Panc1 (cell line): ENCODE measurements at places on chromosomes 2 and 18.

DNA sequence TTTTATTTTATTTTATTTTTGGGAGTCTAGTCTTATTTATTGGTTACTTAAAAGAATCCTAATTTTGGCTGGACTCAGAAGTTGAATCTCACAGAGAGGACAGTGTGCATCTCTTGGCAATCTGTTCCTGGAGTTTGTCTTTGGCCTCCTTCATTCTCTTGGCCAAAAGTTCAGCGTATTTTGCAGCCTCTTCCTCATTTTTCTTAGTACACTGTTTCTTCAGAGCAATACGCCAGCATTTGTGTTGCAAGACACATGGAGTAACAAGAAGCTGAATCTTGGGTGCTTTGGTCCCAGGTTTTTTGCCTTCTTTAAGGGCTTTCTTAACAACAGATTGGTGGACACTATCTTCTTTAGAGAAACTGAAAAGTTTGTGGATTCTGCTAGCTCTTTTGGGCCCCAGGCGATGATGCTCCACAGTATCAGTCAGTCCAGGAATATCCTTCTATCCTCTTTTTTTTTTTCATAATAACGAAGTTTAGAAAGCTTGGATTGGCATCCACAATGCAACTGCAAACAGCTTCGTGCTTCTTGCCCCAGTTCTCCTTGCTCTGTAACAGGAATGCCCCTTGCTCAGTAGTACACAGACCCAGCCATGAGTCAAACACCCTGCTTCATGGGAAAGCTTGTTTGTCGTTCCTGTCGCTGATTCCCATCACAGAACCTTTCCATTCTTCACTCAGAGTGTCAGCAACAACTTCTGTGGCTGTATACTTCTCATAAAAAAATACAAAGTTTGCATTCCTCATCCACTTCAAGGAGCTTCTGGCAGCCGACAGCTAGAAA lies 34.8 kb upstream of the RFX8 start:
- DNase-seq, result no peak

- no peak for DNase-seq
Measured at GRCh38 chr18:25225151-25225550, 126.8 kb downstream of the ZNF521 start.

DNA sequence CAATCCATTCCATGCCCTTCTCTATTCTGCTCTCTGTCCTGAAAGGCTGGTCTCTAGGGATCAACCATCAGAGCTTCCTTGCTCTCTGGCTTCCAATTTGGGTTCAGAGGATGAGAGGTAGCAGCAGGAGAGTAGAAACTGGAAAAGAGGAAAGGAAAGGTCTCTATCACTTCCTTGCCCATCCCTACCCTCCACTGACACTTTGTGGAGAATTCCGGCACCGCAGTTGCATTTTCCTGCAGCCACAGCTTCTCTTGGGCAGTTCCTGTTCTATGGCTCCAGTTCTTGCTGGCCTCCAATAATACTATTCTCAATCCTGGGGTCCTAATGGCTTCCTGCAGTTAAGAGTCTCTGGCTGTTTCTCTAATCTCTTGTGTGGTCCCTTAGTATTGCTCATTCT lies 13.3 kb upstream of the IMPACT start:
- DNase-seq, result no peak

DNA sequence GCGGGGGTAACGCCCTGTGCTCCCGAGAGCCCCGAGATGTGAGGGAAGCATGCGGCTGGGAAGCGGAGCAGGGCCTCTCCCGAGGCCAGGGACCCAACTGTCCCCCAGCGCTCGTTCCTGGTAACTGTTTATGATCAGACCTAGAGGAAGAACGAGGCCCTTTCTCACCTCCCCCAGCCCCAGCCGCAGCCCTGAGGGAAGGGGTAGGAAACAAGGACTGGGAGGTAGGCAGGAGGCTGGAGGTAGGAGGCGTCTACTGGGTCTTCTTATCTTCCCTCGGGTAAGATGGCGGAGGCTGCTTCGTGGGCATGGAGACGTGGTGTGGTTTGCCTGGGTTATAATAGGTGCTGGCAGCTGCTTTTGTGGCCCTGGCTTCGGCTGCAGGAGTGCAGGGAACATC lies 335.8 kb downstream of the ZNF521 start:
- no peak for DNase-seq

- no peak for DNase-seq
Measured at GRCh38 chr2:200252265-200253067, 54.0 kb upstream of the SPATS2L start.

DNA sequence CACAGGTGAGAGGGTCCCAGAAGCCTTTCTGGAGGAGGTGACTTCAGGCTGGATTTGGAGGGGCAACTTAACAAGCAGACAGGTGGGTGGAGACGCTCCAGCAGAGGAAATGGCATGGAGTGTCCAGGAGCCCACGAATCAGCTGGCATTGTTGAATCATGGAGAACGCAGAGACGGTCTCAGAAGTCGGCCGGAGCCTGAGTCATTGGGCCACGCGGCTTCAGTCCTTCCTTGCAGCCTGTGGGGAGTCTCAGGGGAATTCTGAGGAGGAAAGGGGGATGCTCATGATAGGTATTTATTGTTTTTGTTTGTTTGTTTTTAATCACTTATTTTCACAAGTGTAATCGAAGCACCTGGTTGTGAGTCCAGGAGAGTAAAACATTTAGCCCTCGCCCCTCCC lies 184.6 kb upstream of the HDAC4 start:
- no peak for DNase-seq

GRCh38 chr2:102313025-102313424 lies 1.7 kb downstream of the IL1RL1 start:
- peak; percentile 51 for DNase-seq

DNA sequence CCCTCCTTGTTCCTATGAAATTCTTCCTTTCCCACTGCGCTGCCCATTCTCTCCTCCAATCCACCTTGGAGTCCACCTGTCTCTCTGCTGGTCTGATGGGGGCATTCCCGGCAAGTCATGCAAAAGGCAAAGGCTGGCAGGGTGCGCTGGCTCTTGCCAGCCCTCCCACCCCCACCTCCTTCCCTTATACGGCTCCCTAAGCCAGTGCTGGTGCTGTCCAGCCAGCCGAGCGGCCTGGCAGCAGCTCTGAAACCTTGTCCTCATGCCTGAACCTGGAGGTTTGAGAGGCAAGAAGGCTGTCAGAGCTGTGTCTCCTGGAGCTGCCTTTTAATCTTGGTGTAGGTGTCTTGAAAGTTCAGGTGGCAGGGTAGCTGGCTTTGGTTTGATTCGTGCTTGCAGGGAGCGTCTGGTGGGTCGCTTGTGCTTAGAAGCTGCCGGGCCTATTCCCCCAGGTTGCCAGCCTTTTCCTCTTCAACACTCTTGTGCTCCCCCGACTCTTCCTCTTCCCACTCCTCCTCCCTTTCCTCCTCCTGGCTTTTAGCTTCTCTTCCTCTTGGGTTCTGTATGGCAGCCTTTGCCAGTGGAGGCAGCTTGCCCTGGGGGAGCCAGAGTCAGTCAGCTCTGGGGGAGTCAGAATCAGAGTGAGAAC lies 748 bp downstream of the LIPG start:
- no peak for DNase-seq

GRCh38 chr2:69807821-69808540 lies 21.5 kb upstream of the GMCL1 start:
- DNase-seq, result no peak

- DNase-seq, result no peak
Measured at GRCh38 chr2:210954386-210954907, 398.0 kb downstream of the CPS1 start.

DNA sequence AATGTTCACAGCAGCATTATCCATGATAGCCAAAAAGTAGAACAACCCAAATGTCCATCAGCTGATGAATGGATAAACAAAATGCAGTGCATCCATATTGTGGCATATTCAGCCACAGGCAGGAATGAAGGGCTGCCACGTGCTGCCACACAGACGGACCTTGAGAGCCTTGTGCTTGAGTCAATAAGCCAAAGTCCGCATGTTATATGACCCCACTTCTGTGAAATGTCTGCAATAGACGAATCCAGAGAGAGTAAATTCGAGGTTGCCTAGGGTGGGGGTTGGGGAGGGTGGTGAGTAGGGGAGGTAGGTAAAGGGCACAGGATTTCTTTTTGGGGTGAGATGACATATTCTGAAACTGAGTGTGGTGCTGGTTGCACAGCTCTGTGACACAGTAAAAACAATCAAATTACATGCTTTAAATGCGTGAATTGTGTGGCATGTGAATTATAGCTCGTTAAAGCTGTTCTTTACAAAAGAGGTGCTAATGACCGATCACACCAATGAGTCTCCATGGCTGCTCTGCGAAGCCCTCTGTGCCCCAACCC lies 38.9 kb upstream of the LDLRAD4 start:
- DNase-seq, result no peak

GRCh38 chr2:43317680-43318079 lies 91.3 kb upstream of the ZFP36L2 start:
- DNase-seq, result no peak

GRCh38 chr18:74806073-74806472 lies 208.4 kb downstream of the ZNF407 start:
- no peak for DNase-seq

DNA sequence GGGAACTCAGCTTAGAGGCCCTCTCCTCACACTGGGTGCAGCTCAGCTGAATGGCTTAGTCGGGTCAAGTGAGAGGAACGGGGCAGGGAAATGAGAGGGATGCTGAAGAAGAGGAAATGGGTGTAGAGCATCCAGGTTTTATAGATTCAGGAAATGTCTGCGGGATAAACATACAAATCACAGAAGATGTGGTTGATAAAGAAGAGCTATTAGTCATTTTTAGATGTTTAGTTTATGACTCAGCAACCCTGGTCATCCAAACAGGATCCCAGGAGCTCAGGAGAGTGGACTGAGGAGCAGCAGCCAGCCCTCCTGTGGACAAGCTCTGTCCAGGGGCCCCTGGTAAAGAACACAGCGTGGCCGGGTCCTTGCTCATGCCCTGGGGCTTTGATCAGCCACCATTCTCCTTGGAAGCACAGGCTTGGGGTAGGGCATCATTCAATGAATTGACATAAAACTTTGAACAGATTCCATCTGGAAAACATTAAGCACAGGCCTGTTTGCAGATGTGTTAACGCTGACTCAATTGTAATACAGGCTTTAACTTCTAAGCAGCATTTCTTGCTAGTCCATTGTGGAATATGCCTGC lies 83.0 kb downstream of the NPAS2 start:
- peak; percentile 94 for DNase-seq

GRCh38 chr2:6564326-6564725 lies 301.4 kb downstream of the CMPK2 start:
- no peak for DNase-seq

DNA sequence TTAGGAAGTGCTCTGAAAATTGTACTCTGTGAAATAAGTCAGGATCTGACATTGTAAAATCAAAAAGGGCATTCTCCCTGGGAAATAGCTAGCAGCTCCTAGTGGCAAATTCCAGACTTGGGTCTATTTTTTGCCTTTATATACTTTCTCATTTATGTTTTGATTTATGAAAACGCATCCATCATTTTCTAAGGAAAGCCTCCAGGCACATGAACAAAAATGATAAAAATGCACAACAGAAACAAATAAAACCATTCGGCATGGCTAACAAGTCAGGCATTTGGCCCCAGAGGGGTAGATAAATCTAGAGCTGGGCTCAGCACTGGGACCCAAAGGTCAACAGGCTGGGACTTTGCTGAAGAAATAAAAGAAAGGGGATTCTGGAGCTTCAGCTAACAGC lies 167.0 kb downstream of the BCL11A start:
- no peak for DNase-seq

DNA sequence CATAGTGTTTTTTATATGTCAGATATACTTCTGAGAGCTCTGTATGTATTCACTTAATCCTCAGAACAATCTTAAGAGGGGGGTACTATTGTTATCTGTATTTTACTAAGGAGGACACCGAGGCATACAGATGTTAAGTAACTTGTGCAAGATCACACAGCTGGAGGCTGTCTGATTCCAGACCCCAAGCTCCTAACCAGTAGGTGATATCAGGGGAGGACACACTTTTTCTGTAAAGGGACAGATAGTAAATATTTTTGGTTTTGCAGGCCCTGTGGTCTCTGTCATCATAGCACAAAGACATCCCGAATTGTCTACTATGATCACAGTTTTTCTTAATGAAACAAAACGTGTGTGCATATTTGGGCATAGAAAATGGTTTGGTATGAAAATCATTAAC lies 143.7 kb downstream of the LAMA3 start:
- no peak for DNase-seq

DNA sequence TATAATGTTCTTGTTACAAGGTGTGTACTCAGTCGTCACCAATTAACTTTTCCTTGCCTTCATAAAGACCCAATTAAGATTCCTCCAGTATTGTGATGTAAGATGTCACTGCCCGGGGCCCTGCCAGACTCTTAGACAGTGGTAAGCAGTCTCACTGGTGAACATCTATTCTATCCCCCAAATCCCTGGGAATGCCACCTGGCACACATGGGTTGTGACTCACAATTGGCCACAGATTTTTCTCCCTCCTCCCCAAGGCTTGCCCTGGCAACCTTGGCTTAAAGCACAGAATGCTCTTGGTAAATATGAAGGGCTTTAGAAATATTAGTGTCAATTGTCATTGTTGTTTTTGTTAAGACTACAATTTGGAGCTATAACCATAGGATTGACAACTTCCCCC lies 287.9 kb downstream of the ETAA1 start:
- no peak for DNase-seq

- DNase-seq, result no peak
Measured at GRCh38 chr2:149743842-149744448, 156.4 kb upstream of the MMADHC start.

GRCh38 chr2:237865623-237866041 lies 6.2 kb downstream of the RAMP1 start:
- no peak for DNase-seq

- DNase-seq, result no peak
Measured at GRCh38 chr2:207128867-207129266, 36.9 kb downstream of the KLF7 start.

- DNase-seq, result peak; percentile 64
Measured at GRCh38 chr2:43484323-43484930, 111.4 kb downstream of the THADA start.

DNA sequence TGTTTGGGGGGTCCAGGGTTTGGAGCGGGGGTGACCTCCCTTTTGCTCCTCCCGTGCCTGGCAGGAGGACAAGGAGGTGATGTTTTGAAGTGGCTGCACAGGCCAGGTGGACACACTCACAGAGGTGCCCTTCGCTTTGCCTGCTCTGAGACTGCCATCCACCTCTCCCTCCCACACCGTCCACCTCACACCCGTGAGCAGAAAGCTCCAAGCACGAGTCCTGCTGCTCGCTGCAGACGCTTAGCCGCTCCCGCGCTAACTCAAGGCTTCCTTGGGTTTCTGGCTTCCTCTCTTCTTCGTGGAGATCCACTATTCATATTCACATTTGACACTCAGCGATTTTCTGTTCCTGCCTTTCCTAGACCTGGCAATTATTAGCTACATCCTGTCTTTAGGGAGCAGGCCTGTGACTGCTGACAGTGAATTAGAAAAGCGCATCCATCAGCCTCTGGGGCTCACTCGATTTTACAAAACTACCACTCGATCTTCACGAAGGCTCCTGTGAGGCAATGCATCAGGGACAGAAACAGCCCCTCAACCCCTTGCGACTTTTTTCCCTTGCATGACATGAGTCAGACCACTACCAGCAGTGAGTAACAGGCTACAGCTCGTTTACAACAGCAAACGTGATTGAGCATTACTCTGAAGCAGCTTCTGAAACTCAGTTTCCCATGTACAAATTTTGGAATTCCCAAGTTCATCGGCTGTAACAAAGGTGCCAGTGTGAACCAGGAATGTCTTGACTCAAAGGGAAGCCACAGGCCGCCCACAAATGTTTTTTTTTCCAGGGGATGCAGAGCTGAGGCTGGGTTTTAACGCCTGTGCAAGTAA lies 238.7 kb upstream of the SOX11 start:
- peak; percentile 7 for DNase-seq
